Muscle of arm (tissue), 14 donors: ENCODE measurements at places on chromosomes 5 and 9.

GRCh38 chr9:126613651-126614050 lies at the start of gene LMX1B:
Gene LMX1B (plus strand): TSS chr9:126613928. CDS start chr9:126614450, 522 bp downstream.
- peak; percentile 49 for DNase-seq

GRCh38 chr5:95641741-95642220 lies 4.8 kb upstream of the RFESD start:
- no peak for DNase-seq

- DNase-seq: no peak
Observed at GRCh38 chr5:156695774-156696173, 154.3 kb upstream of the PPP1R2B start.

GRCh38 chr9:109574061-109574882 lies 76.2 kb upstream of the PTPN3 start:
- peak; percentile 68 for DNase-seq

DNA sequence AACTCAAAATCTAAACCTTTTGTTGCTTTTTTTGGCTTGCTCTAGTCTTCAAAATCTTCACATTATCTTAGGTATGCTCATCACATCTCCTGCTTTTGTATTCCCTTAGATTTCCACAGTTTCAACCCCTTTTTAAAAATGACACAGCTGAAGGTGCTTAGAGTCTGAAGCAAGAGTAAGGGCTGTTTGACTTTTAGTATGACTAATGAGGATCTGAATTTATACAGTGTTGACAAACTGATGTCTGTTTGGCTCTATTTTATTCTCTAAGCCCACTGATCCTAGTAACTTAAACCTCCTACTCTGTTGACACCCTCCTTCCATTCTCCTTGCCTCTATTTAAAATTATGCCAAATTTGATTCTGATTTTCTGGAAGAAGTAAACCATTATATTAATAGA lies 200.1 kb downstream of the MCTP1 start:
- no peak for DNase-seq

- DNase-seq: peak; percentile 72
Observed at GRCh38 chr5:90932052-90932699, 373.6 kb downstream of the ADGRV1 start.

DNA sequence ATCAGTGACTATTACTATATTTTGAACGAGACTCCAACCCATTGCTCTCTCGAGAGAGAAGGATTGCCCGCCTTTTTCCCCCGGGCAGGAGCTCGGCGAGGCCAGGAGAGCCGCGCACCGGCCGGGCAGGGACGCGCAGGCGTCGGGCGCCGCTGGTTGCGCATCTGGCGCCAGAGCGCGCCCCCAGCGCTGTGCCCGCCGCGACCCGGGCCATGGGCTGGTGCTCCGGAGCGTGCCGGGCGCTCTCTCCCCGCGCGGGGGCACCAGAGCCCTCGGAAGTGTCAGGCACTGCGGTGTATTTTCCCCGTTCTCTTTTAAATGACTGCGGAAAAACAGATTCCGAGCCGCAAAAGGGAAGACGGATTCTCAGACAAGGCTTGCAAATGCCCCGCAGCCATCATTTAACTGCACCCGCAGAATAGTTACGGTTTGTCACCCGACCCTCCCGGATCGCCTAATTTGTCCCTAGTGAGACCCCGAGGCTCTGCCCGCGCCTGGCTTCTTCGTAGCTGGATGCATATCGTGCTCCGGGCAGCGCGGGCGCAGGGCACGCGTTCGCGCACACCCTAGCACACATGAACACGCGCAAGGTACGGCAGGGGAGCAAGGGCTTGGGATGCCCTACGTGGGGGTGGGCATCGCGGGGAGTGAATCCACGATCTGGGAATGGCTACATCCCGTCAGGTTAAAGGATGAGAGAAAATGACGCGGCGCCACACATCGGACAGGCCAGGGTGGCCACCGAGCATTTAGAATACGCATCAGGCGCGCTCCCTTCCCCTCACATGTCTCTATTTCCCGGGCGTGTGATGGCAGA lies 1.1 kb upstream of the NTRK2 start:
- DNase-seq: peak; percentile 85

GRCh38 chr9:112166176-112167140 lies 8.6 kb downstream of the SUSD1 start:
- DNase-seq: no peak

DNA sequence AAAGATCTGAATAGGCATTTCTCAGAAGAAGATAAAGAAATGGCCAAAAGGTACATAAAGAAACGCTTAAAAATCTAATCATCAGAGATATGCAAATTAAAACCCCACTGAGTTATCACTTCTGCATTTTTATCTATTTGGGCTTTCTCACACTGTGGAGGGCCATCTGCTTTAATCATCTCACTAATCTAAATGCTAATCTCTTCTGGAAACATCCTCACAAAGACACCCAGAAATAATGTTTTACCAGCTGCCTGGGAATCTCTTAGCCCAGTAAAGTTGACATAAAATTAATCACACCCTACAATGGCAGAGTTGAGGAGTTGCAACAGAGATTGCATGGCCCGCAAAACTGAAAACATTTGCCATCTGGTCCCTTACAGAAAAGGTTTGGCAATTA lies 407.9 kb upstream of the CYLC2 start:
- no peak for DNase-seq

- DNase-seq: no peak
Observed at GRCh38 chr9:121284733-121285451, 16.9 kb downstream of the GSN start.

DNA sequence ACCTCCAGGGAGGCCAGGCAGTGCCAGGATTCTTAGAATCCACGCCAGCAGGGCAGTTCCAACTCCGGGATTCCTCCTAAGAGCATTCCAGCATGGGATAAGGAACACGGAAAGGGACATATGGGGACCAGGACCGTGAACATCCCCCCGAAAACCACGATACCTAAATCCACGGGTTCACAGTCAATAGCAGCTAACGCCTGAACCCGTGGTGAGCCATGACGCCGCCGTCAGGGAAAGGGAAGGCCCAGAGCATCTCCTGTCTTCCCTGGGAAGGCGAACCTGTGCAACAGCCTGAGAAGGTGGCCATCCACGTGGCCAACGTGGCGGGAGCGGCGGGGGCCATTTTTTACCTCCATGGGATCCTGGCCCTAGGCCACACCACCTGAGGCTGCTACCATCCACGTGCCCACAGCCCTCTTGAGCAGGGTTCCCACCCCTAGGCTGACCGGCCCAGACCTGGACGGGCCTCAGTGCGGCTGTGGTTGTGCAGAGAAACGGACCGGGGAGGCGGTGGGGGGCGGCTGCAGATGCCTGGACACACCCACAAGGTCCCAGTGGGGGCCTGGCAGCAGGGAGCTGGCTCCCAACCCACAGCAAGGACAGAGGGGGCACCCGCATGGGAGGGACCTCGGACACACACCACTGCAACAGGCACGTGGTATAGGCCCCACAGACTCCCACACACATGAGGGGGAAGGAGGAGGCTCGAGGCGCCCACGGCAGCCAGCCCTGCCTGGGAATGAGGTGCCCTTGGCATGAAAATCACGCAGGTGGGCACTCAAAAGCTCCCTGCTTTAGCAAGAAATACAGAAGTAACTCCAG lies 42.8 kb downstream of the SLC12A7 start:
- no peak for DNase-seq

- no peak for DNase-seq
Observed at GRCh38 chr5:126883564-126884245, 106.8 kb downstream of the LMNB1 start.

GRCh38 chr9:124038239-124038638 lies 26.7 kb downstream of the LHX2 start:
- DNase-seq: no peak

- DNase-seq: no peak
Observed at GRCh38 chr5:132017738-132018625, 6.5 kb upstream of the ACSL6 start.

- peak; percentile 64 for DNase-seq
Observed at GRCh38 chr5:10760096-10760920, 726 bp downstream of the DAP start.

DNA sequence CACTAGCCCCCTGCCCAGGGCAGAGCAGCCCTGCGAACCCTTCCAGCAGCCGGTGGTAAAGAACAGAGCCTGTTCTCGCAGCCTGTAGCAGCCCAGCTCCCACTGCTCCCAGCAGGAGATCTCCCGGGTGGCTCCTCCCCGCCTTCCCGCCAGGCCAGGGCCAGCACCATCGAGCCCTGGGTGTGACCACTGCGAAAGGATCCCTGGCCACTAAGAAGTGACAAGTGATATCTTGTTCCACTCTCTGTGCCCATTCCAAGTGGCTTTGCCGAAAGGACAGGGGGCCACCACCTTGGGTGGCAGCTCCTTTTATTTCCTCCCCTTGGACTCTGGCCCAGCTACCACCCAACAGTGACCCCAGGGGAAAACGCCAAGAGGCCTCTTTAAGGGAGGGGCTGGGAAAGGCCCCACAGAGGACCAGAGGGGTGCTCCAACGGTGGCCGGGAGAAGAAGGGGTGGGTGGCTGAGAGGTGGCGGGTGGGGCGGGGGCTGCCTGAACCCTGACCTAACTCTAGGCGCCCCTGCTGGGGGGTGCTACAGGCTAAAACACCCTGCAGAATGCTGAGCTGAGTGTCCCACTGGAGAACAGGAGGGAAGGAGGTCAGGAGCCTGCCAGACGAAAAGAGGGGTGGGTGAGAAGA lies 1.6 kb downstream of the NACC2 start:
- DNase-seq: no peak

- DNase-seq: peak; percentile 11
Observed at GRCh38 chr9:83432104-83432627, 106.0 kb downstream of the FRMD3 start.

- DNase-seq: no peak
Observed at GRCh38 chr9:75039801-75040200, 11.7 kb upstream of the CARNMT1 start.

DNA sequence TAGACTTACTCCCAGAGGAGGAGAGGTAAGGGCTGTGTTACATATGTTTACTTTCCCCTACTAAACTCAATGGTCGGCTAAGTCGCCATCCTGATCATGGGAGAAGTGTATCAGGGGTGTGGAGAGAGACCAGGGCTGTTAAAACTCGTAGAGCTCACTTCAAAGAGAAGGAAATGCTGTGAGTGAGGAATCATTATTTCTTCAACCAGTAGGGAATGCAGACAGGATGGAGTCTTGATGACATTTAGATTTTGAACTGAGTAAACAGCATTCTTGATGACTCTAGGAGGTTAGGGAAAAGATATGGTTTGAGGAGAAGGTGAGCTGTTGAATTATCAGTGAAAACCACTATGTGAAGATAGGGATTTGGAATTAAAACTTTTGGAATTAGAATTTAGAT lies 17.3 kb downstream of the RECK start:
- no peak for DNase-seq

DNA sequence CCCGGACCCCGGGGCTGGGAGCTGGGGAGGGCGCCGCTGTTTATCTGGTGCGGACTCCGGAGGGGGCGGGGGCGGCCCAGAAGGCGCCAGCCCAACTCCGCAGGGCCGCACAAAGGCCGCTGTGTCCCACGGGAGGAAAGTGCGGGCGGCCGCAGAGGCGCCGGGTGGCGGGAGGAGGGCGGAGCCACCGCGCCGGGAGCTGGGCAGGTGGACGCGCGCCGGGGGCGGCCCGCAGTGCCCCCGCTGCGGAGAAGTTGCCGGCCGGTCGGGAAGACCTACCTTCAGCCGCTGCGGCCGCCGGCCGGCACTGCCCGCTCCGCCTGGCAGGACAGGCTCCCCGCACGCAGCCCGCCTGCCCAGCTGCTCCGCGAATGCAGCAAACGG lies 43.6 kb downstream of the NACC2 start:
- DNase-seq: no peak

DNA sequence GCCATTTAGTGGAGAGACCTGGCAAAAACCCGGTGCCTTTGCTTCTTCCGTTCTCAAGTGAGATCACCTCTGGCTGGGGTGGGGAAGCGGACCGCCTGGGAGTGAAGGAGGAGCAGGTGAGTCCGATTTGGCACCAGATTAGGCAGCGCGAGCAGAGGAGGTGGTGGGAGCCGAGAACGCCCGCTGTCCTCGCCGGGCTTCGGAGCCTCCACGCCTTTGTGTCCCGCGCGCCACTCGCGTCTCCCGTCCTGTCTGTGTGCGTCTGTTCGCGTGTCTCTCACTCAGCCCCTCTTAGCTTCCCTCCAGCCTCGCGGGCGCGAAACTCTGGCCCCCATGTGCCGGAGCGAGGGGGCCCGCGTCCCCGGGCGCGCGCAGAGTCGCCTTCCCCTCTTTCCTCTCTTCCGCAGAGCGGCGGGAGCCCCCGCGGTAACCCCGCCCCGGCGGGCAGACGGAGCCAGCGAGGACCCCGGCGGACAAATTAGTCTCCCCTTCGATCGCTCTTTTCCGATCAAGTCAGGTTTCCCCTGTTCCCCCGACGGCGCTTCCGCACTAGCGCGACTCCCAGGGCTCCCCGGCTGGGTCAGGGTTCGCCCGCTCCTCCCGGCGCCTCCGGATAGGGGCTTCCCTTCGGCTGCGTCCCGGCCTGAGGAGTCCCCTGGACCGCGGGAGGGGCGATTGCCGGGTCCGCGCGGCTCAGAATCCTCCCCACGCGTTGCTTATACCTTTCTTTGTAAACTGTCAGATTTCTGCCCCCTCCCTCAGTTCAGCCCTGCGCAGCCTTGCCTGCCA lies 7.1 kb downstream of the POU4F3 start:
- DNase-seq: no peak

DNA sequence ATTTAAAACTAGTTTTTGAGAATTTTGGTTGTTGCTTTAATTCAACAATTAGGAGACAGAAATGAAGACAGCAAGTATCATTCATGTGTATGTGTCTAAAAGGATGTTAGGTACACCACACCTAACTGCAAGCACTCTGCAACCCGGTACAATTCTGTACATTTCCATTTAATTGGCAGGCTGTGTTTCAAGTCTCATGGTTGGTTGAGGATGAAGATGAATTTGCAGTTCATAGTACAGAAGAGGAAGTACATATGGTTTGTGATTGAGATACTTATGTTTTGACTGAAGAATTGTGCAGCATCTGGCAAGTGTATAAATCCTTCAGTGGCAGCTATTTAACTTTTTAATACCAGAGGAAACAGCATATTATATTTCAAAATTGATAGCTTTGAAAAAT lies 628.7 kb upstream of the ZNF608 start:
- DNase-seq: no peak

DNA sequence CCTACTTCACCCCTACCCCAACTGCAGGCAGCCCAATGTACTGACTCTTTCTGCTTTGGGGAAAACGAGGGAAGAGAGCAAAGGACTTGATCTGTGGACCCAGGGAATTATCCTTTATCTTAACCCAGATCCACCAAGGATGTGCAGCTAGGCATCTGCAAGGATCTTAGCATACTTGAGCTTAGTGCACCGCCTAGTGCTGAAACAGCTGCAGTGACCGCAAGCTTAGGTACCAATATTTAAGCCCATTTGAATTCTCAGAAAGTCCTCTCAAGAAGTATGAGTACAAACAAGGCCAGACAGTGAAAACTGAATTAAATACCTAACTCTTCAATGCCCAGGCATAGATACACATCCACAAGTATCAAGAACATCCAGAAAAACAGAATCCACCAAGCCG lies 576.7 kb upstream of the ADAMTS16 start:
- no peak for DNase-seq

- peak; percentile 35 for DNase-seq
Observed at GRCh38 chr9:113712053-113712452, 164.1 kb upstream of the ZNF618 start.

DNA sequence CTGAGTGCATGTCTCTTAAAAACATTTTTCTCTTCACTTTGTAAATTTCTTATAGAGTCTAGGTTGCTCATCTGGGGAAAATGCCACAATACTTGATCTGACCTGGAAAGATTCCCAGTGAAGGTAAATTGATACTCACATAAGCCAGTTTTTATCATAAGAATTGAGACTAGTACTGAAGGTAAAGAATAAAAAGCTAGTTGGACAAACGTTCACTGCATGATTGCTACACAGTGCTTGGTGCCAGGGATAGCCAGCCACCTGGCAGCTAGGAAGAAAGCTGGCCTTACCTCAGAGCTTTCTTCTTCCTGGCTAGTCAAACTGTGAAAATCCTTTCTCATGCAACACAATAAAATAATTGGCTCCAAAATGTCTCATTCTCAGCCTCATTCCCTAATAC lies 77.1 kb downstream of the MUSK start:
- peak; percentile 47 for DNase-seq
